AG04450 (cell line): ENCODE measurements at places on chromosomes 4 and X. TPM values are rescaled to one million over a fixed set of nuclear protein-coding genes. Genes with fewer than 3 reads are reported as not detected.

Gene GABRG1
- polyA plus RNA-seq = not detected in 2 replicates

Gene BMPR1B
- 0.42 and 0.60 TPM in 2 replicates for polyA plus RNA-seq

Gene ANAPC10
- 17.2 and 25.0 TPM in 2 replicates for polyA plus RNA-seq

Gene EGFL6
- polyA plus RNA-seq = not detected in 2 replicates

Gene MAGEB3
- not detected in 2 replicates for polyA plus RNA-seq

Gene HUWE1
- polyA plus RNA-seq = 73.9 and 76.1 TPM in 2 replicates
